Hematopoietic multipotent progenitor cell treated with erythropoietin and hydrocortisone succinate and interleukin-3 and kit ligand, for 15 days (in vitro differentiated cells): ENCODE measurements at places on chromosomes 16 and 17.

DNA sequence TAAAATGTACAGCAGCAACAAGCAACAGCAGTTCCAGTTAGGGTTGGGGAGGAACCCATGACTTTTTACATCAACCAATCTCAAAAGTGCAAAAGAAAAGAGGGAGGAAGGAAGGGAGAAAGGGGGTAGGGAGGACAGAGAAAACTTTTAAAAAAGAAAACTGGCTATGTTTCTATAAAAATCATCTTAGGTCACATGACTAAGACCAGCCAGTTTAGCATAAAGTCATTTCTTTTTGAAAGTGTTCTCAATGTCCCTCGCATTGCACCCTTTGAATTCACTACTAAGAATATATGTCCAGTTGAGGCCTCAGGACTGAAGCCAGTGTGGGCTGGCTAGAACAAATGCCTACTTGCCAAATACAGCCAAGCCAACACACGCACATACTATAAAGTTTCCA, 28.9 kb downstream of the DCUN1D3 start:
- no peak for DNase-seq

- DNase-seq, result no peak
These were observed 213.4 kb downstream of the ZFHX3 start for GRCh38 chr16:72834499-72834898.

GRCh38 chr17:57338257-57338914, 82.1 kb downstream of the MSI2 start:
- DNase-seq, result no peak

GRCh38 chr17:15124264-15124595, 140.9 kb downstream of the PMP22 start:
- DNase-seq, result no peak

DNA sequence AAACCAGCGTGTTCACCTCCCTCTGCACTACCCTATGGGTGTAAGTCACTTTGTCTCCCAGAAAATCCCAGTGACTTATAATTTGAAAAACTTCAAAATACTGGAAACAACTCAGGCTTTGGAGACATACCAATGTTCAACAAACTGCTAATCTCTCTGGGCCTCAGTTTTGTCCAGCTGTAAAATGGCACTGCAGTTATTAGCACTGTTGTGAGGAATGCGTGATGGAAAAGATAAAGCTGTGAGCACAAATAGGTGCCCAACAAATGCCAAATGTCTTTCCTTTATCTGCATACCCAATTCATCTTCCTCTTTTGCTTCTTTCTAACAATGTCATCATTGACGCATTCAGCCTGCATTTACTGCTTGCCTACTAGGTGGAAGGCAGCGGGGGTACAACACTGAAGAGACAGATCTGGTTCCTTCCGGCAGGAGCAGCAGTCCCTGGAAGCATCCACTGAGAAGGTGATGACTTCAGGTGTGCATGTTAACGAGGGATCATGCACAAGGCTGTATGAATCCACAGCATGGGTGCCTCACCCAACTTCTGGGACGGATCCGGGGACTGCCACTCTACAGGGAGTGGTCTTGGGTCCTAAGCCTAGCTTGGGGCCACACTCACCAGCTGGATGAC, 63.4 kb downstream of the CYTH1 start:
- DNase-seq, result no peak

- no peak for DNase-seq
These were observed 29.9 kb downstream of the WWOX start for GRCh38 chr16:78129349-78129748.

- DNase-seq, result no peak
These were observed 30.2 kb downstream of the TBX4 start for GRCh38 chr17:61482467-61482866.

DNA sequence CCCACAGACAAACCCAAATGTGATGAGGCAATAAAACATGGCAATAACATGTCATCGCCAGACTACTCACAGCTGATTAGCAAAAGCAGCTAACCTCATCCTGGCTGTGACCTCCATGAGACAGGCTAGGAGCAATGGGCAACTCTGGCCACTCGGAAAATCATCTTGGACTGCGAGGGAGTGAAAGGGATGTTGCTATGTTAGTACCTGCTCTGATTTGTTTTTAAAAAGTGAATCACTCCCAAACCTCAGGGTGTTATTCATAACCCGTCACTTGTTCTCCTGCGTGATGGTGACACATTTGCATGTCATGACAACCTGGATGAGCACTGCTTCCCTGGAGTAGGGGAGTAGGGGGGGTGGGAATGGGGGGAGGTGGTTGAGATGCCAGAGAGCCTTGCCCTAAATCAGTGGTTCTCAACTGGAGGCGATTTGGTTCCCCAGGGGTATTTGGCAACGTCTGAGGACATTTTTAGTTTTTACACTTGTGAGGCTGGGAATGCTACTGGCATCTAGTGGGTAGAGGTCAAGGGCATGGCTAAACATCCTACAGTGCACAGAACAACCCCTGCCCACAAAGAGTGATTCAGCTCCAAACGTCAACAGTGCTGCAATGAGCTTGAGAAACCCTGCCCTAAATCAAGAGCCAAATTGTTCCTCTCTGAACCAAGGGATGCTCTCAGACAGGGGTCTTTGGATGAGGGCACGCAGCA, 241.7 kb downstream of the SOX9 start:
- DNase-seq, result no peak

DNA sequence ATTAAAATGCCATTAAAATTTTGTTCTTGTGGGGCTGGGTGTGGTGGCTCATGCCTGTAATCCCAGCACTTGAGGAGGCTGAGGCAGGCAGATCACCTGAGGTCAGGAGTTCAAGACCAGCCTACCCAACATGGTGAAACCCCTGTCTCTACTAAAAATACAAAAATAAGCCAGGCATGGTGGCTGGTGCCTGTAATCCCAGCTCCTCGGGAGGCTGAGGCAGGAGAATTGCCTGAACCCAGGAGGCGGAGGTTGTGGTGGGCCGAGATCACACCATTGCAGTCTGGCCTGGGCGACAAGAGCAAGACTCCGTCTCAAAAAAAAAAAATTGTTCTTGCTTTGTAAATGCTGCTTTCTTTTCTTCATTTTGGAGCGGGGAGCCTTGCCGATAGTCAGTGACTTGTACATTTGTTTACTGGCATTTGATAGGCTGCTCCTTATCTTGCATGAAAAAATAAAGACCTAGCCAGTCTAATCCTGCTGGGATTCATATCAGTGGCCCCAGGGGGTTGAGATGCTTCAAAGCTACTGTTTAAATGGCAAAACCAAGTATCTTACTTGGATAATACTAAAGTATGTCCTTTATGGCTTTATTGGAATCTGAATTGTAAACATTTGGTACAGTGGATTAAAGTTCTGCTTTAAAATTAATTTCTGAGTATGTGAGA, 3.3 kb upstream of the CLTC start:
- DNase-seq, result no peak
